ENCODE measurements at places on chromosomes 13 and 19.

DNA sequence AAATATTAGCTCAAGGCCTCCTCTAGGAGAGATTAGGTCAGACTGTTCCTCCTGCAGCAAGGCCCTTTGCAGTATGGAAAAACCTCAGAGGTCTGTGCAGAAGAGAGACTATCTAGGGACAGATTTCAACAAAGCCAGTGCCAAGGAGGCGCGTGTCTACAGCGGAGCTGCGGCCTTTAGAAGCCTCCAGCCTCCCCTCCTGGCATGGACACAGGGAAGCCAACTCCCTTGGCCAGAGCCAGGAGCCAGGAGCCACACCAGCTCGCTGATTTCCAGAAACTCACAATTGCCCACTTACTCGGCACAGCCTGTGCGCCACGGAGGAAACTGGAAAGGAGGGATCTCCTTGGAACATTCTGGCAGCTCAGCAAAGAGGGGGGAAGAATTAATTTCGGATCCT is 63.4 kb downstream of the INSR start:
- H3K4me3 ChIP-seq: no peak overlapping the region
- H3K4me1 ChIP-seq: no peaks in the 10 kb centered on the region
- no peaks in the 10 kb centered on the region for H3K27me3 ChIP-seq
- H3K36me3 ChIP-seq: no peaks in the 10 kb centered on the region
- no peak overlapping the region for H3K27ac ChIP-seq

GRCh38 chr19:50519006-50519575 is 5.4 kb upstream of the ASPDH start:
- DNase-seq: no peak
- H3K27ac ChIP-seq: no peak overlapping the region
- no peaks in the 10 kb centered on the region for H3K4me1 ChIP-seq
- H3K27me3 ChIP-seq: no peaks in the 10 kb centered on the region
- H3K4me3 ChIP-seq: no peak overlapping the region
- H3K36me3 ChIP-seq: no peaks in the 10 kb centered on the region

DNA sequence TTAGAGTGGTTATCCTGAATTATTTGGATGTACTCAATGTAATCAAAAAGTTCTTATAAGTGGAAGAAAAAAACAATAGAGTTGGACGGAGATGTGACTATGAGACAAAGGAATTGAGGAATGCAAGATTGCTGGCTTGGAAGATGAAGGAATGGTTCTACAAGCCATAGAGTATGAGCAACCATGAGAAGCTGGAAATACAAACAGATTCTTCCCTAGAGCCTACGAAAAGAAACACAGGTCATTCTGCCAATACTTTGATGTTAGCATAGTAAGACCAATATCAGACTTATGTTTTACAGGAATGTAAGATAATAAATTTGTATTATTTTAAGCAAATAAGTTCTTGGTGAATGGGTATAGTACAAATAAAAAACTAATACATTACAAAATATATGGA is 249.2 kb downstream of the DIAPH3 start:
- DNase-seq: no peak
- H3K4me3 ChIP-seq: no peak overlapping the region
- no peaks in the 10 kb centered on the region for H3K4me1 ChIP-seq
- no peak overlapping the region for H3K27ac ChIP-seq
- no peaks in the 10 kb centered on the region for H3K36me3 ChIP-seq

DNA sequence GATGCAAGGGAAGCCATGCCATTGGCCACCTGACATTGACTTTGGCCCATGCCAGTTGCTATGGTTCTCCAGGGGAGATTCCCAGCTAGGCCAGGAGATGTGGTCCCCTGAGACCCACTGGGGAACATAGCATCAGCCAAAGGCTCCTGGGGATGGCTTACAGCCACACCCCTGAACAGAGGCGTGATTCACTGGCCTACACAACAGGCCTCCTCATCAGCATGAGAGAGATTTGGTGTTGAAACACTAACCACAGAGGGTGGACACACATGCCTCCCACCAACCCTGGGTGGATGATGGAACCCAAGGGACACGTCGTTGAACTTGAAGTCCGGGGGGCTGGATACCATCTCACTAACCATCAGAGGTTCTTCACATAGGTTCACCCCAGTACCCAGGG is 14.4 kb downstream of the IQCN start:
- H3K36me3 ChIP-seq: no peaks in the 10 kb centered on the region
- no peak overlapping the region for H3K27ac ChIP-seq
- DNase-seq: no peak
- H3K4me1 ChIP-seq: no peaks in the 10 kb centered on the region
- H3K4me3 ChIP-seq: no peak overlapping the region

GRCh38 chr13:84032116-84032515 is 149.8 kb upstream of the SLITRK1 start:
- H3K36me3 ChIP-seq: no peaks in the 10 kb centered on the region
- DNase-seq: no peak
- H3K4me3 ChIP-seq: no peak overlapping the region
- H3K4me1 ChIP-seq: no peaks in the 10 kb centered on the region
- H3K27ac ChIP-seq: no peak overlapping the region

GRCh38 chr19:13153569-13154240 is 3.5 kb downstream of the IER2 start:
- H3K4me1 ChIP-seq: peaks cover 20% of the 10 kb centered on the region
- peak; percentile 59 for DNase-seq
- H3K36me3 ChIP-seq: no peaks in the 10 kb centered on the region
- H3K4me3 ChIP-seq: peak overlapping the region; percentile 90

- no peaks in the 10 kb centered on the region for H3K36me3 ChIP-seq
- no peak overlapping the region for H3K4me3 ChIP-seq
- DNase-seq: no peak
- no peak overlapping the region for H3K27ac ChIP-seq
- no peaks in the 10 kb centered on the region for H3K27me3 ChIP-seq
Measured at GRCh38 chr13:90402613-90403012, 944.9 kb upstream of the MIR17HG start.

GRCh38 chr13:110137680-110138009 is 169.3 kb downstream of the COL4A1 start:
- H3K27me3 ChIP-seq: peaks cover 6% of the 10 kb centered on the region
- H3K4me3 ChIP-seq: peak overlapping the region; percentile 27
- H3K4me1 ChIP-seq: peaks cover 7% of the 10 kb centered on the region
- H3K36me3 ChIP-seq: no peaks in the 10 kb centered on the region
- DNase-seq: peak; percentile 75

- no peaks in the 10 kb centered on the region for H3K36me3 ChIP-seq
- peaks cover 3% of the 10 kb centered on the region for H3K4me1 ChIP-seq
- H3K27me3 ChIP-seq: no peaks in the 10 kb centered on the region
- H3K4me3 ChIP-seq: no peak overlapping the region
Measured at GRCh38 chr13:46134494-46134893, 29.7 kb upstream of the CPB2 start.

GRCh38 chr19:56314018-56314380 is 640 bp downstream of the ZSCAN5A start:
- H3K36me3 ChIP-seq: no peaks in the 10 kb centered on the region
- no peaks in the 10 kb centered on the region for H3K27me3 ChIP-seq
- DNase-seq: peak; percentile 58
- peak overlapping the region; percentile 21 for H3K4me3 ChIP-seq
- H3K4me1 ChIP-seq: peaks cover 7% of the 10 kb centered on the region

GRCh38 chr13:43478211-43478610 is 308.6 kb downstream of the ENOX1 start:
- no peak overlapping the region for H3K4me3 ChIP-seq
- no peaks in the 10 kb centered on the region for H3K27me3 ChIP-seq
- H3K4me1 ChIP-seq: no peaks in the 10 kb centered on the region
- H3K27ac ChIP-seq: no peak overlapping the region
- H3K36me3 ChIP-seq: no peaks in the 10 kb centered on the region
- DNase-seq: no peak

DNA sequence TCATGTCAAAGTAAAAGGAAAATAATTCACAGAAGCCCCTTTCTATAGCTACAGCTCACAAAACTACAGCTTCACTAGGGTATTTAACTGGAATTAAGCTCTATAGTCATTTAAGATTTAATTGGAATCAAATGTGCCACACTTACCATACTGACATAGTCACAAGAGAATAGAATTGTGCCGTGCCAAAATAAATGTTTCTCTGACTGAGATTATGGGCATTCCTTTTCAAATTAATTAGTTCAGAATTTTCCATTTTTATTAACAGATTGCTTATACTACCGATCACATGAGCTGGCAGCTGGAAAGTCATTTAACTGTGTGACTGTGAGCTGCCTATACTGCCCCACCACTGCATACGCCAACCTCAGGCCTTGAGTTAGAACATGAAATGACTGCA is 108.4 kb downstream of the LHFPL6 start:
- no peak for DNase-seq
- no peak overlapping the region for H3K27ac ChIP-seq
- no peaks in the 10 kb centered on the region for H3K27me3 ChIP-seq

GRCh38 chr19:8209462-8210378 is 550 bp downstream of the CERS4 start:
- peaks cover 24% of the 10 kb centered on the region for H3K4me1 ChIP-seq
- peak; percentile 69 for DNase-seq
- peak overlapping the region; percentile 97 for H3K27ac ChIP-seq
- H3K36me3 ChIP-seq: no peaks in the 10 kb centered on the region
- H3K27me3 ChIP-seq: no peaks in the 10 kb centered on the region
- H3K4me3 ChIP-seq: peak overlapping the region; percentile 89

DNA sequence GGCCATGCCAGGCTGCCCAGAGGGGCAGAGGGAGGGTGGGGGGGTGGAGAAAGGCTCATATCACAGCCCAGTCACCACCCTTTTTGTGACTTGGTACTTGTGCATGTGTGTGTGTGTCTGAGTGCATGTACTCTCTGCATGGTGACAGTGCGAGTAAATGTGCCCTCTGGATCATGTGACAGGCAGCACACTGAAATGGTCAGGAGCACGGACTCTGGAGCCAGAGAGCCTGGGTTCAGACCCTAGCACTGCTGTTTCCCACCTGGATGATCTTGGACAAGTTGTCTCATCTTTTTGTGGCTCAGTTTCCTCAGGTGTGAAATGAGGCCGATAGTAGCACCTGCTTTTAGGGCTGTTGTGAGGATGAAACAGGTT is 2.0 kb downstream of the CIC start:
- H3K27ac ChIP-seq: peak overlapping the region; percentile 46
- no peaks in the 10 kb centered on the region for H3K36me3 ChIP-seq
- no peak for DNase-seq
- H3K4me3 ChIP-seq: no peak overlapping the region

DNA sequence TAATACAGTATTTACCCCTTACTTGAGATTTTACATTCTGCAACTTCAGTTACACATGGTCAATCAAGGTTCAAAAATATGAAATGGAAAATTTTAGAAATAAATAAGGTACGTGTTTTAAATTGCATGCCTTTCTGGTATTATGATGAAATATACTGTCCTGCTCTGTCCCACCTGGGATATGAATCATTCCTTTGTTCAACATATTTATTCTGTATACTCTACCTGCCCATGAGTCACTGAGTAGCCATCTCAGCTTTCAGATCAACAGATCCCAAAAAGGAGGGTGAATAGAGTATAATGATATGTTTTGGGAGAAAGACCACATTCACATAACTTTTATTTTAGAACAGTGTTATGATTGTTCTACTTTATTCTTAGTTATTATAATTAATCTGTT is 37.8 kb downstream of the STOML3 start:
- H3K27ac ChIP-seq: no peak overlapping the region
- no peaks in the 10 kb centered on the region for H3K36me3 ChIP-seq
- no peak for DNase-seq
- no peaks in the 10 kb centered on the region for H3K27me3 ChIP-seq

GRCh38 chr13:98374750-98375149 is 197.7 kb upstream of the RNF113B start:
- no peak overlapping the region for H3K4me3 ChIP-seq
- H3K27me3 ChIP-seq: no peaks in the 10 kb centered on the region
- no peak for DNase-seq
- H3K27ac ChIP-seq: no peak overlapping the region
- peaks cover 5% of the 10 kb centered on the region for H3K4me1 ChIP-seq
- no peaks in the 10 kb centered on the region for H3K36me3 ChIP-seq

GRCh38 chr13:107809125-107809524 is 406.2 kb downstream of the LIG4 start:
- no peak overlapping the region for H3K4me3 ChIP-seq
- no peaks in the 10 kb centered on the region for H3K27me3 ChIP-seq
- H3K4me1 ChIP-seq: no peaks in the 10 kb centered on the region
- no peak overlapping the region for H3K27ac ChIP-seq
- no peak for DNase-seq

- H3K36me3 ChIP-seq: no peaks in the 10 kb centered on the region
- no peak for DNase-seq
- no peaks in the 10 kb centered on the region for H3K27me3 ChIP-seq
- no peaks in the 10 kb centered on the region for H3K4me1 ChIP-seq
Measured at GRCh38 chr19:35281303-35281702, 1.0 kb upstream of the HAMP start.

GRCh38 chr19:2084993-2085720 is 11.0 kb downstream of the MOB3A start:
- H3K4me3 ChIP-seq: no peak overlapping the region
- H3K36me3 ChIP-seq: no peaks in the 10 kb centered on the region
- no peak for DNase-seq
- H3K27me3 ChIP-seq: no peaks in the 10 kb centered on the region
- no peak overlapping the region for H3K27ac ChIP-seq

GRCh38 chr13:76980075-76980718 is 11.7 kb upstream of the CLN5 start:
- no peak overlapping the region for H3K4me3 ChIP-seq
- H3K4me1 ChIP-seq: peaks cover 6% of the 10 kb centered on the region
- H3K36me3 ChIP-seq: no peaks in the 10 kb centered on the region

DNA sequence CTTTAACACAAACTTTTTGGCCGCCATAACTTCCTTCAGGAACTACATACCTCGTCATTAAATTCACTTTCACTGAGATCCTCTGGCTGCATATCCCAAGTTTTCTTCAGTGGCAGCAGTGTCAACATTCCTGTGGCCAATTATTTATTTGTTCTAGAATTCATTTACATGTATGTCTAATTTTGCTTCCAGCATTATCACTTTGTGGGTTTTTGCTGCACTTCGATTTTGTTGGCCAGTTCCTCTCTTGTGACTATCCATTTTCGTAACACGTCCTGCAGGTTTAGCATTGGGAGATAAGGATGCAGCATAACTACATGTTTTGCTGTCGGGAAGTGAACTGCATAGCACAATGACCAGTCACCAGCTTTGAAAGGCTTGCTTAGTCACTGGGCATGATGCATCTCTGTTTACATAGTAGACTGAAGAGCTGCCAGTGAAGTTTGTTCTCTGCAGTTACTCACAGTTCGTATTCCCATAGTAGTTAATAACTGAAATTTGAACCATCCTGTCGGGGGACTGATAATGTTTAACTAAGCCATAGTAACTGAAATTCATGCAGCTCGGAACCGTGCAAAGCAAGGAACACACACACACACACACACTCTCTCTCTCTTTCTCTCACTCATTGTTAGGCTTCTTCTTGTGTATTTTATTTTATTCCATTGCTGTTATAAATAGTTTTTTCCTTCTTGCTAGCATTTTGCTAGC is 28.3 kb downstream of the ZNF507 start:
- H3K36me3 ChIP-seq: no peaks in the 10 kb centered on the region
- H3K4me3 ChIP-seq: no peak overlapping the region
- H3K4me1 ChIP-seq: peaks cover 16% of the 10 kb centered on the region
- H3K27me3 ChIP-seq: no peaks in the 10 kb centered on the region
- peak; percentile 90 for DNase-seq

- H3K4me1 ChIP-seq: peaks cover 63% of the 10 kb centered on the region
- H3K36me3 ChIP-seq: no peaks in the 10 kb centered on the region
- H3K27ac ChIP-seq: peak overlapping the region; percentile 94
- no peak overlapping the region for H3K4me3 ChIP-seq
Measured at GRCh38 chr13:97257228-97257755, 35.2 kb downstream of the MBNL2 start.

All from hepatocyte (in vitro differentiated cells).